HS-27A (cell line): ENCODE measurements at places on chromosomes 6 and 20.
A peak's percentile ranks its signal among the peaks of the same experiment; 100 is the strongest.

DNA sequence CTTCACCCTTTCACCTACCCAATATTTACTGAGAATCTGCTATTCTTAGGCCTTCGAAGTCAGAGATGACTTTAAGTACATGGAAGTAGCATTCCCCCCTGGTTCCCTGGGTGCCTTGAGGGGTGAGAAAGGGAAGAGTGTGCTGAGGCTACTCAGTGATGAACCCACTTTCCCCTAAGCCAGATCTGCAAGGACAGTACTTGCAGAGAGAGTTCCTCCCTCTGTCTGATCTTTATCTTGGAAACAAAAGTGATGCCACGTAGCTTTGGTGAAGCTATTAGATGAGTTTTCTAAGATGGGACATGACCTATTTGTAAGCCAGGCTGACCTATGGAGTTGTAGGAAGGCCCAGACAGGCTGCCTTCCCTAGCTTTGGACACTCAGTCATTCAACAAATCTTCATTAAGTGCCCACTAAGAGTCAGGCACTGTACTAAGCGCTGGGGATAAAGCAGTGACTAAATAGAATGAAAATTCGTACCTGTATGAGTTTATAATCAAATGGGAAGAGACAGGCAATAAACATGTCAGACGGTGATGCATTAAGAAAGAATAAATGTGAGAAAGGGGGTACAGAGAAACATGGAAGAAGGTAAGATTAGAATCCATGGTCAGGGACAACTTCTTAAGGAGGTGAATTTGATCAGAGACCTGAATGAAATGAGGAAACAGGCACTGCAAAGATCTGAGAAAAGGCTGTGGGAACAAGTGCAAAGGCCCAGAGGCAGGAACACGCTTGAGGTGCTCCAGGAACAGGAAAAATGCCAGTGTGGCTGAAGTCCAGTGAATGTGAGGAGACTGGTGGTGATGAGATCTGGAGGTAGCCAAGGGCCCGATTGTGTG is 42.2 kb downstream of the BCL2L1 start:
- no peak for DNase-seq

- DNase-seq: no peak
Measured at GRCh38 chr20:47724396-47724795, 60.9 kb downstream of the SULF2 start.

DNA sequence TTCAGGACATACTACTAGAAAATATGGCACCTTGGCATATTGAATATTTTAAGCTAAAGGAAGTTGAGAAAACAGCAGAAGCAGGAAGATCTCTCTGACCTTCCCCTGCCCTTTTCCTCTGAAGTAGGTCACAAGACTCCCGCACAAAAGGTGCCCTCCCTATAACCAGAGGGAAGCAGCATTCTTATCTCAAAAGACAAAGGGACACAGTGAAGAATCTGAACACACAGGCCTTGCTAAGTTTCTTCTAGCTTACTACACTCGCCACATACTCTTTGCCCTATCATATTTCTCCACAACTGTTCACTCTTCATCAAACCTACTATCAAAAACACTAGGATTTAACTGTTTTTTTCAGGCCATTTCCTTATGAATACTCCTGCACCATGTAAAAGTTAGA is 151.2 kb downstream of the ELOVL4 start:
- DNase-seq: no peak

DNA sequence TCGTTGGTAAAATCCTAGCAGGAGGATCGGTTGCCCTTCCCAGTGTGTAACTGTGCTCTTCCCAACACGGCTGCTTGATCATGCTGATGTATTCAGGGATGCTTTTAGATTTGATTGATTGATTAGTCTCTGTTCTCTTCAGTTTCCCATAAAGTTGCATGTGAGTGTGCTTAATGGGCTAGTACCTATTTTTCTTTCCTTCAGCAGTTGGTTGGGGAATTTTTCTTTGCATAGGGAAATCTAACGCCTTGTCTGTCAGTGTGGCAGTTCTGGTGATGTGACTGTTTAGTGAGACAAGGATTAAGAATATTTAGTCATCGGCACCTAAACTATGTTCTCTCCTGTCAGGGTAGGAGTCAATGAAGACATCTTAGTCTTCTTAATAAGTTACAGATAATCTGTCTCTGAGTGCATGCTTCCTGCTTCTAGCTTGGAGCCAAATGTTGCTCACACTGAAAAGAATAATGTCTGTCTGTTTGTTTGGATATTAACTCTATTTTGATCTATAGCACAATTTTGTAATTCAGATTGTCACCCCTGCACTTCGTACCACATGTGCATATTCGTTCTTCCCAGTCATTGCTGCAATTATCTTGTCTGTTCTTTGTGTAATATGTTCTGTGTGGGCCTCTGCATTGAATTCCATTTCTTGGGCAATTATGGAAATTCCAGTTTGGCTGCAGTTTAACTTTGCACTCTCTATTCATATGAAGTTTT is 169.9 kb downstream of the EDN1 start:
- no peak for DNase-seq

DNA sequence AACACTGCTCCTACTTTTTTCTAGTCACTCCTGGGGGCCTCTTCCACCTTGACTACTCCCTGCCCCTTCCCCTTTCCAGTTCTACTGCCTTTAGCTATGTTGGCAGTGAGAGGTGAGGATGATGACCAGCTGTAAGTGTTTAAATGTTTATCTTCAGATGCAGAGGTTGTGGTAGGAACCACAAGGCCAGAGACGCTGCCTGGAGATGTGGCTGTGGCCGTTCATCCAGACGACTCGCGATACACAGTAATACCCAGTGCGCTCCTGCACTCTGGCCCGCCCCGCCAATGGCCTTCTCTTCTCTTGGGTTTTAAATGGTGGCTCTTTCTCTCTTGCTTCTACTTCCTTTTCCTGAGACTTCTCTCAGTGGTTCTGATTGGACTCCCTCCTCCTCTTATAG is 4.6 kb downstream of the VARS2 start:
- no peak for DNase-seq

DNA sequence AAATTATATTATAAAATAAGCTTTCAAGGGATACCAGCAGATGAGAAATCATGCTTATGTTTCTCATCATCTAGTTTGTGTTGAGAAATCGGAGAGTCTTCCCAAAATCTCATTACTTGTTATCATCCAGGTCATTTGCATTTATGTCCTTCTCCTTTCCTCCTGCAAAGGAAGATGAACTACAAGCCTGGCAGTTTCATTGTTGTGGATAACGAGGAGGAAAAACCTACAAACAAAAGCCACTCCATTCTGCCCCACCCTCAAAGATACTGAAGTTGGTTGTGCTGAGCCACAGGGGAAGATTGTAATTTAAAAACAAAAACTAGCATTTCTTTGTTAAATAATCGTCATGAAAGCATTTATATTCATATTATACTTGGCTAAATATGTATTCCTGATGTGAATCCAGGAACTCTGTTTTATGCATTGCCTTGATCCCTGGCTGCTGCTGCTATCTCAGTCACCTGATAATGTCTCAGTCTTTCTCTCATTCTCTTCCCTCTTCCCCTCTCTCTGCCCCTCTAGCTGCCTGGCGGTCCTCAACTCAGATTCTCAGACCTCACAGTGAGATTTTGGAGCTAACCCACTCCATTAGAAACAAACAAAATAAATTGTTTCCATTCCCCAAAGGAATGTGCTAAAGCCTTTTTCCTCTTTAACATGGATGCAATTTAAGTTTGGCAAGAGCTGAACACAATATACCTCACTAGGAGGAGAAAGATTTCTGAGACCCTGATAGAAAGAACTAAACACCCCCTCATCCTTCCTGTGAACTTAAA is 185.3 kb downstream of the ADAT2 start:
- DNase-seq: no peak

GRCh38 chr6:15955484-15955883 is 173.4 kb upstream of the MYLIP start:
- DNase-seq: no peak

- peak; percentile 39 for DNase-seq
Measured at GRCh38 chr20:7758406-7758805, 181.9 kb downstream of the HAO1 start.

DNA sequence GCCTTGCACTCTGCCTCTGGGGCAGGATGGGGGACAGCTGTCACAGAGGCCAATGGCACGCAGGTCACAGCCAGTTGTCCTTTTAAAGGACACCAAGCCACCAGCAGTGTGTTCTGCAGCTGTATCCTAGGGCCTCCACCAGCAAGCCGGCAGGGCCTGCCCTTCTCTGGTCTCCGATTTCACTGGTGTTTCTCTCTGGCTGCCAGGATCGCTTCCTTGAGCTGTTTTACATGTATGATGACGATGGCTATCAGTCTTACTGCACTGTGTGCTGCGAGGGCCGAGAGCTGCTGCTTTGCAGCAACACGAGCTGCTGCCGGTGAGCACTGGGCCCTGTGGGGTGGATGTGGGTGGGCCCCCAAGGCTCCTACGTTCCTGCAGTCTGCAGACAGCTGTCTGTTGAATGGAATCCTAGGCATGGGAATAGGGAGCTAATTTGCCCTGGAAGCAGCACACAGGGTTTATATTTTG is 22.7 kb upstream of the MAPRE1 start:
- no peak for DNase-seq

DNA sequence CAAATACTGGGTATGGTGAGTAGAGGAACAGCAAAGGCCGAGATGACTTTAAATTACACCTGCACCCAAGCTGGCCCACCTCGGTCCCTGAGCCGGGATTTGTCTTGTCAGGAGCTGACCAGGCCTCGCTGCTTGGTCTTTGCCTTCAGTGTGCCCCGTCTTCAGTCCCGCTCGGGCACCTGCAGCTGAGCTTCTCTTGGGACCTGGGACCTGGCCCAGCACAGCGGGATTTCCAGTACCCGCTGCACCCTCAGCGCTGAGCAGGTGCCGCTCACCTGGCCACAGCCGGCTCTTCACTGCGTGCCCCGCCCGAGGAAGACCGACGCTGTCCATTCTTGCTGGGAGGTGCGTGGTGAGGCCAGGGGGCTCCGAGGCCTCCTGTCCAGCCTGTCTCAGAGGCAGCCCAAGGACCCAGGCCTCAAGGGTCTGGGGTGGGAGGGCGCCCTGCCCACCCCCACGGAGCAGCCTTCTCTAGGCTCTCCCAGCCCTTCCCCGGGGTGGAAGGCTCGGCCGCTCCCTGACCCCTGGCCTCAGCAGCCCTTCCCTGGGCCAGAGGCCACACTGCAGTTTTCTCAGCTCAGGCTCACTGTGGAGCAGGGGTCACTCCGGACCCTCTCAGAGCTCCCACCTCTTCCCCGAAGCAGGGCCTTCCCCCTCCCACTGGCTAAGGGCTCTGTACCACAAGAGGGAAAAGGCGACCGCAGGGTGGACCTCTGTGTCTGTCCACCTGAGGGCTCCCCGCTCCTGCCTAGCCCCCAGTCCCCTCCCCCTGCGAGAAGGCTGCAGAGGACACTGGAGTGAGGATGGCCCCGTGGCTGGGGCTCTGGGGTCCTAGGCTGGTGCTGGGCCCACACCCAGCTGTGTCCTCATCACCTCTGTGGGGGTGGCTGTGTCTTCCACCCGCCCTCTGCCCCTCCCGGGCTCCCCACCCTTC is 119.3 kb downstream of the RNASET2 start:
- DNase-seq: no peak

- DNase-seq: no peak
Measured at GRCh38 chr20:24935766-24936525, 13.1 kb upstream of the CST7 start.

- DNase-seq: no peak
Measured at GRCh38 chr6:78771586-78771985, 95.8 kb upstream of the IRAK1BP1 start.

- DNase-seq: no peak
Measured at GRCh38 chr6:150410906-150411305, 42.1 kb downstream of the IYD start.

- DNase-seq: no peak
Measured at GRCh38 chr6:113750151-113750855, 106.8 kb upstream of the MARCKS start.

DNA sequence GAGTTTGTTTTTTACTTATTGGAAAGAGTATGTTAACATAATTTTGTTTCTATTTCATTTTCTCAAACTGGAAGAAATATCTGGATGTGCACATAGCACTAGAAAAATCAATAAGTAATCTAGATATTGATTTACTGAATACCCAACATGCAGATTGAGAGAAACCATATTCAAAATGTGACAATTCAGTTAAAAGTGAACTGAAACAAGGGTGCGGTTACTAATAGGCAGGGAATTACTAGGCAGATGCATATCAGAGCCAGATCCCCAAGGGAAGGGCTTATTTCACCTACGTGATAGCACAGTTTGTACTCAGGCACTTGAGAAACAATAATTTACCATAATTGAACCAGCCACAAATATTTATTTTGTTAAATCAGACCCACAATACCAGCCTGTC is 493.1 kb upstream of the FLRT3 start:
- no peak for DNase-seq

DNA sequence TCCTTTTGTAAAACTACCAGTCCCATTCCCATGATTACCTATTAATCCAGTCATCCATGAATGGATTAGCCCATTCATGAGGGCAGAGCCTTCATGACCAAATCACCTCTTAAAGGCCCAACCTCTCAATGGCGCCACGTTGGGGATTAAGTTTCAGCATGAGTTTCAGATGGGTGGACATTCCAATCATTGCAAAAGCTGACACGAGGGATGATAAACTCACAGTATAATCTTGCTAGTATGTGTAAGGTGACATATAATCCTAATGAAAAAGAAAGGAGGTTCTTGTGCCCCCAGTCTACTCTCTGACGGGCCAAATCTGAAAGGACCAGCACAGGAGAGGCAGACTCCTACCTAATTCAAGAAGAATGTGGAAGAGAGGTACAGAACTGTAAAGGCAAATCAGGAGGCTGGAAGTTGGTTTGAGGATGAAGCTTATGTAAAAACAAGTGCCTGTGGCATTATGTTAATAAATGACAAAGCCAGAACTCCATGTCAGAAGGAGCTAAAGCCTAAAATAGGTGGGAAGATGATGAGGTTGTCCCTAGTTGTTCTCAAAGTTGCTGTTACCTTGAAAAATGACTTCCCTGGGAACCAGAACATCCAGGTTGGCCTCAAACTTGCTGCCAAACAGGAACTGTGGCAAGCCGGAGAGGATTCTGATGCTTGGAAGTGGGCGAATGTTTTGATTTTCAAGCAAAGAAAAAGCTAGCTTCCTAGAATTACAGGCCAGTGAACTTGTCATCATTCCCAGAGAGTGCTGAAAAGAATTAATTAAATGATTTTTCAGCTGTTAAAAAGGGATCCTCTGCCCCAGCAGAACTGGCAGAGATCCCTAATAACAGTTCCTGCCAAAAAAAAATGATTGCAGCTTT is 106.5 kb upstream of the TIAM2 start:
- DNase-seq: peak; percentile 17

DNA sequence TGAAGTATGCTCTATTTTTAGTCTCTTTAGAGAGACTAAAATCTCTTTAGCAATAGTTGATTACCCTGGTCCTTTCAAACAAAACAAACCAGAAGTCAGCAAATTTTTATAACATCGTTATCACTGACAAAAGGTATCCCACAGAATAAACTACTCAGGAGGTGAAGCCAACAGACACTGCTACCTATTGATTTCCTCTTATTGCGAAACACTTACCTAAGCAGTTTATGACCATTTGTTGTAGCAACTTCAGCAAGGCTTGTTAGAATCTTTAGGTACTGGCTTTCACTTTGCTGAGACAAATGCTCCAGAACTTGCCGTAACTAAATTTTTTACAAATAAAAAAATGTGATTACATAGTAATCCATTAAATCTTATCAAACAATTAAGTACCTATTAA is 64.4 kb downstream of the HACE1 start:
- DNase-seq: no peak

- no peak for DNase-seq
Measured at GRCh38 chr6:139354189-139354588, 20.3 kb downstream of the CITED2 start.
